ENCODE measurements at places on chromosomes 1 and 21.

GRCh38 chr1:31977385-31978131, 36.1 kb upstream of the KHDRBS1 start:
- peak; percentile 30 for DNase-seq

DNA sequence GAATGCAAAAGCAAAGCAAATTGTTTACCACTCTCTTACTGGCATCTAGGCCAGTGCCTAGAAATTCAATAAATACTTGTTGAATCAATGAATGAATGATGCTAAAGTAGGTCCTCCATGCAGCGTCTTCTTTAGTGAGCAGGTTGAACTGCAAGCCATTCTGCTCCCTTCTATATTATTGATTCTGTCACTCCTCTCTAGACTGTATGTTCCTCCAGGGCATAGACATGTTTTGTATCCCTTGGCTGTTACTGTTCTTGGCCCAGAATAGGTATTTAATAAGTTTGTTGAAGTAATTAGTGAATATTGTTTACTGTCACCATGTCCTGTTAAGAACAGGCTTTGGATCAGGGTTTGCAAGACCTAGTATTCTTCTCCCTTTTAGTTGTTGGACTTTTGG, 43.7 kb downstream of the OSBPL9 start:
- DNase-seq: no peak

GRCh38 chr1:109927911-109928321, 17.3 kb downstream of the CSF1 start:
- no peak for DNase-seq

GRCh38 chr1:39051956-39052355, 25.8 kb downstream of the NDUFS5 start:
- DNase-seq: no peak

DNA sequence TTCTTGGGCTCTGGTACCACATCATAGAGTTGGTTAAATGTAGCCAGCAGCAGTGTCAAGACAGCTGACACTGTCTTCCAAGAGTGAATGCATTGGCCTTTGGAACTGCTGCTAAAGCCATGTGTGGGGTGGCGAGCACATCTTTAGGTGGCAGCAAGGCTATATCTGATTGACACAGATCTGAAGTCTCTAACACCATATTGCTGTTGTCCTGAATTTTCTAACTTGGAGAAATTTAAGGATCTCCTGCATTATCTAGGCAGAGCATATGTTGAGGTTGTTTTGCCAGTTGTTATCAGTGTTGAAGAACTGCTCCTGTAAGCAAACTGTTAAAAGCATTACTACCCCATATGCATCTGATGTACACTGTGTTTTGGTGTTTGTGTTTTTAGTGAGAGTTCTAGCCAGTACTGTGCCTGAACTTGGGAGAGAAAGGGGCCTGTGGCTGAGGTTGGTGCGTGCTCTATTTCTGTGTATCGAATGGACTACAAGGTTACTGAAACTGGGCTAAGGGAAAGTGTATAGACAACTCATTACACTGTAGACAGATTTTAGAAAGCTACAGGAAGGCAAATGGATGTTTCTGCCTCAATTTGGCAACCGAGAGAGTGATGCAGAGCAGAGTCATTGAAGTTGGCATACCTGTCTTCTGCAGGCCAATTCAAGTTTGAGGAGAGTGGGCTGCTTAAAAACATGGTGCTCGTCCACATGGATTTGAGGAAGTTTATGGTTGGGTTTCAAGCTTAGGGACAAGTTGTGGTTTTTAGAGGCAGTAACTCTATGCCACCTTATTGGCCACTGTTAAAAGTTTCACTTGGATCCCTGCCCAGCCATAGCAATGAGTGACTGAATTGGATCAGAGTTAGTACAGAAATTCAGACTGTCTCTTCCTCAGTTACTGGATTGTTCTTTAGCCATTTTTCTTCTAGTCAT, 16.9 kb downstream of the DYRK3 start:
- no peak for DNase-seq

- DNase-seq: no peak
These were observed 2.0 kb downstream of the NAXE start for GRCh38 chr1:156593661-156593989.

Data from T47D (cell line).